ENCODE measurements at places on chromosomes 7 and 10.

- DNase-seq: peak; percentile 56
Measured at GRCh38 chr10:19250546-19250945, 201.9 kb downstream of the MALRD1 start.

DNA sequence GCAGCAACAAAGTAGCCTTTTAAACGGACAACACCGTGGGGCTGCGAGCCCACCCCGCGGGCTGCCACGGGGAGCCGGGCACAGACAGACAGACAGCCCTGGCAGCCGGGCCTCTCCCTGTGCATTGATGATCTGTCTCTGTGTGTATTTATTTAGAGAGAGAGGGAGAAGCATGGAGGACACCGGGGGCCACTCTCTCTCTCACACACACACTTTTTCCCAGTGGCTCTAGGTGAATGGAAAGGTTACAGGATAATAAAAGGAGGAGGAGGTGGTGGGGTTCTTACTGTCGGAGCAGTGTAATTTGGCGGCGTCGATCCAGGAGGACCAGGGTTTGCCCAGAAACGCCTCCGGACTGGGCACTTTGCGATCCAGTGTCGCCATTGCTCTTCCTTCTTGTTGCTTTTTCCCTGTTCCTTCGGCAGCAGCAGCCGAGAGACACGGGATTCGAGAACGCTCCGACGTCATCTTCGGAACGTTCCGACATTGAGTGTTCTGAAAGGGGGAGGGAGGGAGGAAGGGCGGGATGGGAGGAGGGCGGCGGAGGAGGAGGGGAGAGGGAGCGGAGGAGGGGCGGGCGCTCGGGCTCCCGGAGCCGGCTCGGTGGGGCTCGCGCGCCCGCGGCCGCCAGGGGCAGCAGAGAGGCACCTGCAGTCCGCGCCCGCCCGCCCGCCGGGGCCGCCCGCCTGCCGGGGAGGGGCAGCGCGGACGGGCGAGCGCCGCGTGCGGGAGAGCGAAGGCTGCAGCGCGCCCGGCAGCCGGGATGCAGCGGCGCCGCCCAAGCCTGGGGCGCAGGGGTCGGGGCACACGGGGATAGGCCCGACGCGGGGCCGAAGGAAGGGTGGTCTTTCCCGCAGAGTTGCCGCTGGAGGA is at the start of gene ATXN7L1:
TSS of gene ATXN7L1 (minus strand) at position 509 of the 873 bp plus-strand sequence. CDS start at position 468, 41 bp downstream.
- peak; percentile 92 for DNase-seq

GRCh38 chr7:136517971-136518370 is 350.5 kb upstream of the CHRM2 start:
- no peak for DNase-seq

GRCh38 chr10:131213741-131214505 is 97.6 kb downstream of the TCERG1L start:
- DNase-seq: peak; percentile 37

DNA sequence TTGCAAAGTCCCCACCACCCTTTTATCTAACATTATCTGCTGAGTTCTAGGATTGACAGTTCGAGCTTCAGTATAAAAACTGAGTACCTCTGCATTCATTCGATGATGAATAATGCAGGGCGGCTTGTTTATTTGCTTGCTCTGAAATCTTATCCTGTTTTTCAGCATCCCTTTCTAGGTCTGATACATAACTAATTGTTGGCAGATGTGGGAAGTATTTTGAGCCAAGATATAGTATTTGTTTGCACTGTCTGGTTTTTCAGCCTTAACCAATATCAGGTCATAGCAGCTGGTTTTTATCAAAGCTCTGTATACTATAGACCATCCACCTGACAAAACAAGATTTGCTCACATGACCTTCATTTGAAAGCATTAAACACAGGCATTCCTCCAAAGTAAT is 161.4 kb downstream of the TFEC start:
- DNase-seq: peak; percentile 17

DNA sequence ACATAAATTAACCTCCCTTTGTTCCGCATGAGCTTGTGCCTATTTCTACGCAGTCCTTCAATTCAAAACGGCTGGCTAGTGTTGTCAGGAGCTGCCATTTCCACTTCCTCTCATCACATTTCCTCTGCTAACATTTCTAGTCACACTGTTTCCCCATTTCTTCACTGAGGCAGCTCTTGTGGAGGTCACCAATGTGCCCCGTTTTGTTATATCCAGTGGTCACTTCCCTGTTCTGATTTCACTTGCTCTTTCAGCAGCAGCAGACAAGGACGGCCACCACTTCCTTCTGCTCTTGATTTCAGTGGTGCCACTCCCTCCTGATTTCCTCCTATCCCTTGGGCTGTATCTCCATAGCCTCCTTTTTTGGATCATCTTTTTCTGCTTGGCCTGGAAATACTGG is 64.8 kb upstream of the SEC61G start:
- no peak for DNase-seq

DNA sequence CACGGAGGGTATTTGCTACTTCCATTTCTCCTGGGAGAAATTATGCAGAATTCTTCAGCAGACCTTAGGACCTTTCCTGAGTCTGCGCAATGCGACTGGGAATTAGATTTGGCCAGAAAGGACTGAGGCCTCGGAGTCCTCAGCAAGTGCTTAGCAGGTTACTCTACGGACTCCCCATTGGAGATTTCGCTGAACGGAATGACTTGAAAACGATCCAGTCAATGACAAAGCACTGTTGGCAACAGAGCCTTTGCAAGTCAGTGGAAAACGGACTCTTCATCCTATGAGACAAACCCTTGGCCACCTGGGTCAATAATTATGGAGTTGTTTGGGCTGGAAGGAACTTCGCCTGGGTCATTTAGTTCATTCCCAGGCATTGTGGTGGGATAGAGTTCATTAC is 107.4 kb downstream of the FAM204A start:
- no peak for DNase-seq

DNA sequence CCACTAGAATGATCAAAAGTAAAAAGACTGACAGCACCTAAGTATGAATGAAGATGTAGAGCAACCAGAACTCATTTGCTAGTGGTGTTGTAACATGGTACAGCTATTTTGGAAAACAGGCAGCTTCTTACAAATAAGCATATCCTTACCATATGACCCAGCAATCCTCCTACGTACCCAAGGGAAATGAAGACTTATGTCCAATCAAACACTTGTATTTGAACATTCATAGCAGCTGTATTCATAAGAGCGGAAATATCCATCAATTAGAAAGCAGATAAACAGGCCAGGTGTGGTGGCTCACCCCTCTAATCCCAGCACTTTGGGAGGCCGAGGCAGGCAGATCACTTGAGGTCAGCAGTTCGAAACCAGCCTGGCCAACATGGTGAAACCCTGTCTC is 53.0 kb downstream of the KLRG2 start:
- DNase-seq: no peak

Data from fibroblast of skin of left biceps (primary cell).